ENCODE measurements at places on chromosomes 3 and 15. TPM values are rescaled to one million over a fixed set of nuclear protein-coding genes. Genes with fewer than 3 reads are reported as not detected.

The SLC22A14 gene
- total RNA-seq = not detected

The PARP14 gene
- 16.4 TPM for total RNA-seq

The PAQR5 gene
- 1.6 TPM for total RNA-seq

The GRK7 gene
- total RNA-seq = not detected

The COL6A5 gene
- 0.04 TPM for total RNA-seq

The LRRFIP2 gene
- total RNA-seq = 30.7 TPM

The SPTBN5 gene
- 0.90 TPM for total RNA-seq

The EBLN2 gene
- 4.4 TPM for total RNA-seq

The GOLGA6L4 gene
- 2.8 TPM for total RNA-seq

The TMEM40 gene
- not detected for total RNA-seq

The ABTB1 gene
- total RNA-seq = 6.2 TPM

The CTXN2 gene
- total RNA-seq = 0.11 TPM

The TM4SF18 gene
- total RNA-seq = 8.1 TPM

Measured in H9 (cell line).